ENCODE measurements at places on chromosomes 4 and X.

DNA sequence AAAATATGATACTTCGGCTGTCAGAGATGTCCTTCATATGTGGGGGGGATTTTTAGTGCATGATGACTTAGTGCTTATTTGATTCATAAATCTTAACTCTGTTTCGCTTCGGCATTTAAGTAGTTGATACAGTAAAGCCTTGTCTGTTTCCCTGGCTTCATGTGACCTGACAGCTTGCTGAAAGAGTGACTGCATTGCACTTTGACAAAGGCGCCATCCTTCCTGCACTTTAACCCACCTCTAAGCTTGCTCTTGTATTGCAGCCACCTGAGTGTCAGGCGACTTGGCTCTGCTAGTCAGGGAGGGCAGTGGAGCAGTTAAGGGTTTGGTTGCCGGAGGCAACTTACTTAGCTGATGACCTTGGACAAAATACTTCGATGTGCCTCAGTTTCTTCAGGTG lies 65.5 kb downstream of the PTTG2 start:
- H3K27ac ChIP-seq: no peak overlapping the region
- peaks cover 19% of the 10 kb centered on the region for H3K4me1 ChIP-seq
- no peak overlapping the region for H3K4me3 ChIP-seq
- DNase-seq: no peak
- peaks cover 69% of the 10 kb centered on the region for H3K36me3 ChIP-seq

GRCh38 chr4:7301126-7301785 lies 108.9 kb downstream of the SORCS2 start:
- H3K27me3 ChIP-seq: peaks cover 5% of the 10 kb centered on the region
- H3K4me3 ChIP-seq: no peak overlapping the region
- no peaks in the 10 kb centered on the region for H3K36me3 ChIP-seq
- H3K27ac ChIP-seq: peak overlapping the region; percentile 69
- no peak for DNase-seq

GRCh38 chr4:158782551-158783360 lies 13.9 kb downstream of the FNIP2 start:
- no peak for DNase-seq
- H3K4me1 ChIP-seq: peaks cover 58% of the 10 kb centered on the region

GRCh38 chrX:15471028-15471427 lies 22.1 kb downstream of the PIR start:
- peaks cover 40% of the 10 kb centered on the region for H3K4me1 ChIP-seq
- H3K27ac ChIP-seq: no peak overlapping the region
- peak; percentile 72 for DNase-seq
- no peak overlapping the region for H3K4me3 ChIP-seq

DNA sequence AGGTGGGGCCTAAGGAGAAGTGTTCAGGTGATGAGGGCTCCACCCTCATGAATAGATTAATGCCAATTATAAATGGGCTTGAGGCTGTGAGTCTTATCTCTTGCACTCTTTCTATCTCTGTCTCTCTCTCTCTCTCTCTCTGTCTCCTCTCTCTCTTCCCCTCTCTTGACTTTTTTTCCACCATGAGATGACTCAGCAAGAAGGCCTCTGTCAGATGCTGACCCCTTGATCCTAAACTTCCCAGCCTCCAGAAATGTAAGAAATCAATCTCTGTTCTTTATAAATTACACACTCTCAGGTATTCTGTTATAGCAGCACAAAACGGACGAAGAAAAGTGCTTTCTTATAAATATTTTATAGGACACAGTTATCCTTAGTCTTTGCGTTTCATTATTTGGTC lies 184.9 kb upstream of the PCDH7 start:
- no peaks in the 10 kb centered on the region for H3K36me3 ChIP-seq
- H3K4me3 ChIP-seq: no peak overlapping the region
- no peaks in the 10 kb centered on the region for H3K4me1 ChIP-seq
- H3K27ac ChIP-seq: no peak overlapping the region
- H3K27me3 ChIP-seq: no peaks in the 10 kb centered on the region

DNA sequence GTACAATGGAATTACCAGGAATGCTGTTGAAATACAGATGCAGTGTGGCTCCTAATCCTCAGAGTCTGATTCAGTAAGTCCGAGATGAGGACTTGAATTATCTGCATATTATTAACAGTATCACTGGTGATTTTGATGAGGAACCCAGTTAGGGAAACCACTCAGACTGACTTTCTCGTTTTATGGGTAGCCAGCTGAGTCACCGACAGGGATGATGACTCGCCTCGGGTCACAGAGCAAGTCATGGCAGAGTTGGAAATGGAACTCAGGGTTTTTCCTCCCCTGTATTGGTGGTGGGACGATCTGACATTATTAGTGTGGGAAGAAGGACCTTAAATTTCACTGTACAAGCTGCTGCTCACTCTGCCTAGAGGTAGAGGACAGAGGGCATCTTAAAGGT lies 51.3 kb downstream of the RTL9 start:
- H3K4me1 ChIP-seq: peaks cover 67% of the 10 kb centered on the region
- H3K4me3 ChIP-seq: peak overlapping the region; percentile 23
- peaks cover 2% of the 10 kb centered on the region for H3K27me3 ChIP-seq
- DNase-seq: no peak

GRCh38 chr4:3315566-3315965 lies 22.7 kb downstream of the RGS12 start:
- H3K4me3 ChIP-seq: no peak overlapping the region
- peaks cover 57% of the 10 kb centered on the region for H3K4me1 ChIP-seq
- H3K36me3 ChIP-seq: peaks cover 36% of the 10 kb centered on the region
- peak overlapping the region; percentile 4 for H3K27ac ChIP-seq
- H3K27me3 ChIP-seq: peaks cover 2% of the 10 kb centered on the region

GRCh38 chrX:47283015-47283771 lies 50.4 kb downstream of the USP11 start:
- peaks cover 2% of the 10 kb centered on the region for H3K27me3 ChIP-seq
- H3K36me3 ChIP-seq: no peaks in the 10 kb centered on the region
- no peak overlapping the region for H3K27ac ChIP-seq
- DNase-seq: peak; percentile 10
- no peak overlapping the region for H3K4me3 ChIP-seq
- H3K4me1 ChIP-seq: peaks cover 9% of the 10 kb centered on the region

- no peak overlapping the region for H3K4me3 ChIP-seq
- peaks cover 9% of the 10 kb centered on the region for H3K4me1 ChIP-seq
- H3K27ac ChIP-seq: no peak overlapping the region
- DNase-seq: no peak
- peaks cover 23% of the 10 kb centered on the region for H3K27me3 ChIP-seq
- H3K36me3 ChIP-seq: no peaks in the 10 kb centered on the region
These were observed 67.0 kb upstream of the HMX1 start for GRCh38 chr4:8938623-8939022.

GRCh38 chrX:71168134-71168533 lies 23.5 kb downstream of the NLGN3 start:
- H3K27ac ChIP-seq: peak overlapping the region; percentile 27
- peaks cover 18% of the 10 kb centered on the region for H3K4me1 ChIP-seq
- H3K4me3 ChIP-seq: no peak overlapping the region
- peaks cover 10% of the 10 kb centered on the region for H3K36me3 ChIP-seq

DNA sequence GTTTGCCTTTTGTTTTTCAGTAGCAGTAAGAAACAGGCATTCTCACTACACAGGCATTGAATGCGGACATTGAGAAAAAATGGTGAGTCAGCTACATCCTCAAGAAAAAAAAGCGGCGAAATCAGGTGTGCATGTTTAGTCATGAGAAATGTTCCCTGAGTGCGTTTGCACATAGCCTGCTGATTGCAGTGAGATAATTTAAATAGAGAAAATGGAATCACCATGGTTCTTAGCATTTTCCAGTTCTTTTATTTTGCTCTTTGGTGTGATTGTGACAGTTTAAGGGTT lies 54.1 kb upstream of the CLDN34 start:
- no peak overlapping the region for H3K27ac ChIP-seq
- DNase-seq: no peak
- H3K4me1 ChIP-seq: peaks cover 25% of the 10 kb centered on the region
- H3K4me3 ChIP-seq: no peak overlapping the region
- H3K27me3 ChIP-seq: no peaks in the 10 kb centered on the region

- peaks cover 20% of the 10 kb centered on the region for H3K27me3 ChIP-seq
- DNase-seq: no peak
- no peak overlapping the region for H3K27ac ChIP-seq
- peaks cover 34% of the 10 kb centered on the region for H3K4me1 ChIP-seq
- no peak overlapping the region for H3K4me3 ChIP-seq
- H3K36me3 ChIP-seq: no peaks in the 10 kb centered on the region
These were observed 11.3 kb upstream of the KIAA0232 start for GRCh38 chr4:6771229-6771671.

DNA sequence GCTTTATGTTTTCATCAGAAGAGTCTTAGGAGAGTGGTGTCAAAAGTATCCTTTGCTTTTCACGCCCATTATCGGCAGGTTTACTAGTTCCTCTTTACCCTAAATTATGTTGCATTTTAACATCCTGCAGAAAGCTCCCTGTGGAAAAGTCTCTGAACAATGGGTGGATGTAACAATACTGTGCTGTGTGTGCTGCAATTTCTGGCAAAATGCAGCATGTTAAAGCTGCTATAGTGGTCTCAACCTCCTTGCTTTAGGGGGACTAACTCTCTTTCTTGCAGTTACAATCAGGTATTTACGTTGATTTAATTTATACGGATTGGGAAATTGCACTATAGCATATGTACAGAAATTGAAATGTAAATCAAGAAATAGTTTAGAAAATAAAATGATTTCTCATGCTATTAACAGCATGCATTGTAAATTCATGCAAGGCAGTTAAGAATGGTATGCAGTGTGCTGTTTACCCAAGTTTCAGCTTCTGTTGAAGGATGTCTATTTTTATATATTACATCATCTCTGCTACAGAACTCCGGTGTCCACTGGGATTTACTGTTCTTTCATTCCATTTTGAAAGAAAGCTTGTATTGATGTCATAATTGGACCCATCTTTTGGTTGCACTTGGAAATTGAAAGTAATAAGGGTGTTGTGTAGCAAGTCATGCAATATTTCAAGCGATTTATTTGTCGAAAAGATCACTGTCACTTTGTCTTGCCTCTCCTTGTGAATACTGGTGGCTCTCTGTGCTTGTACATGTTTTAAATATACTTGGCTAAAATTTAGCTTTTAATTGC lies 145.7 kb downstream of the RAPGEF2 start:
- DNase-seq: no peak
- no peaks in the 10 kb centered on the region for H3K27me3 ChIP-seq
- H3K36me3 ChIP-seq: peaks cover 35% of the 10 kb centered on the region
- no peak overlapping the region for H3K4me3 ChIP-seq

GRCh38 chr4:47672696-47673095 lies 165.2 kb downstream of the CORIN start:
- H3K27me3 ChIP-seq: no peaks in the 10 kb centered on the region
- no peaks in the 10 kb centered on the region for H3K36me3 ChIP-seq
- no peak for DNase-seq
- H3K4me1 ChIP-seq: no peaks in the 10 kb centered on the region
- no peak overlapping the region for H3K4me3 ChIP-seq

GRCh38 chr4:13244444-13244843 lies 239.7 kb downstream of the RAB28 start:
- H3K36me3 ChIP-seq: peaks cover 23% of the 10 kb centered on the region
- peak overlapping the region; percentile 4 for H3K27ac ChIP-seq
- H3K27me3 ChIP-seq: no peaks in the 10 kb centered on the region

- peak overlapping the region; percentile 61 for H3K27ac ChIP-seq
- H3K27me3 ChIP-seq: no peaks in the 10 kb centered on the region
- H3K4me3 ChIP-seq: no peak overlapping the region
- H3K36me3 ChIP-seq: peaks cover 34% of the 10 kb centered on the region
These were observed 52.1 kb upstream of the MSANTD1 start for GRCh38 chr4:3196670-3197359.

- DNase-seq: peak; percentile 93
- H3K27me3 ChIP-seq: peaks cover 7% of the 10 kb centered on the region
- H3K27ac ChIP-seq: no peak overlapping the region
- H3K36me3 ChIP-seq: peaks cover 52% of the 10 kb centered on the region
- no peak overlapping the region for H3K4me3 ChIP-seq
- peaks cover 20% of the 10 kb centered on the region for H3K4me1 ChIP-seq
These were observed 37.3 kb downstream of the ACOX3 start for GRCh38 chr4:8403173-8403753.

- H3K36me3 ChIP-seq: peaks cover 22% of the 10 kb centered on the region
- H3K4me1 ChIP-seq: peaks cover 57% of the 10 kb centered on the region
- H3K4me3 ChIP-seq: no peak overlapping the region
- no peaks in the 10 kb centered on the region for H3K27me3 ChIP-seq
- DNase-seq: no peak
These were observed 60.5 kb downstream of the AFAP1 start for GRCh38 chr4:7879127-7879526.

DNA sequence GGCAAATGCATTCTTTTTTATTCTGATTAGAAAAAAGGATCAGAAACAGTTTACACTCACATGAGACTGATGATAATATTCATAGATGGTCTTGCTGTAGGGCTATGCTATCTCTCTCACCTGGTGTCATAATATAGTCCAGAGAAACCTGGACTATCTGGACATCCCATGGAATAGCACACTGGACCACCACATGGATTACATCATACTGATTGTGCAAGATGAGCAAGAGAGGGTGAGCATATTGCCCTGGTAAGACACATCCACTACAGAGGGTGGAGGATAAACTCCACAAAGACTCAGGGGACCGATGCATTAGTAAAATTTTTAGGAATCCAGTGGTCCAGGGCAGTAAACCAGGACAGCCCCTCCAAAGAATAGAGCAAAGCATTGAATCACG lies 8.2 kb downstream of the SYN1 start:
- no peak overlapping the region for H3K27ac ChIP-seq
- peaks cover 11% of the 10 kb centered on the region for H3K4me1 ChIP-seq
- no peaks in the 10 kb centered on the region for H3K36me3 ChIP-seq
- no peak for DNase-seq
- H3K4me3 ChIP-seq: no peak overlapping the region

DNA sequence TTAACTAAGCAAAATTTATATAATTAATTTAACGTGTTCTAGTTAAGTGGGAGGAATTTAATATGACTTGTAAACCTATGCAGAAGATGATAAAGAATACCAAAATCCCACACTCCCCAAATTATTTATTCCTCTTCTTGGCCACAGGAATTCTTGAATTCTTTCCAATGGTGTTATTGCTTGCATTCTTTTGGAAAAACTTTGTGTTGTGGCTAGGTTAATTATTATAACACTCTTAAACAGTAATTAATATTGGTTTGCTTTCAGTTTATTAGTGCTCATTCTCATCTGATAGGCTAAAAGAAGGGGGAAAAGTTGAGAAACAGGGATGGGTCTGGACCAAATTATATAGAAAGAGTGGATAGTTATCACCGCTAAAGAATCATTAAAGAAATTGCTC lies 141.5 kb upstream of the PABPC4L start:
- no peak overlapping the region for H3K27ac ChIP-seq
- H3K27me3 ChIP-seq: peaks cover 3% of the 10 kb centered on the region
- H3K4me1 ChIP-seq: no peaks in the 10 kb centered on the region

DNA sequence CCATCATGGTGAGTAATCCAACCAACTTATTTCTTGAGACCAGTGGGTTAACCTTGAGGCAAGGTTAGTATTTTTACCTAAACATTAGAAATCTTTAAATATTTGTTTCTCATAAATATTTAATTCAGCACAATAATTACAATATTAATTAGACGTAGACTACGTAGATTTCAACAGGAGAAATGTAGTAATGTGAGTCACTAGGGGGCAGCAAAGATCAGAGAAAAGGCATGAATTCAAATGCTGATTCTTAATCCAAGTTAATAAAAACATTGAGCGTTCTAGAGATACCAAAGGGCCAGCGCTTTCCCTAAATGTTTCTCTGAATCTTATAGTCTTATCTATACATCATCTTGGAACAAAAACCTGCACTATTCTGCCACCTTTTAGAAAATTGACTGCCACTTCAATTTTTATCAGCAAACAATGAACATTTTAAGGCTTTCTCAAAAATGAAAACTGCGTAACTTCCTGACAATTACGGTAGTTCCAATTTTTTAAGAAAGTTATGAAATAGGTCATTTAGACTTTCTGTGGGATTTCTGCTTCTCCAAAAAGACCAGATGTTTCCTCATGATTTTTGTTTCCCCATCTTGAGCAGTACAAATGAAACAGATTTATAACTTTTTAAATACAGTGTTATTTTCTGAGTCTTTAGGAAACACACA lies 180.7 kb downstream of the GASK1B start:
- peak; percentile 19 for DNase-seq

All from nephron progenitor cell (in vitro differentiated cells).